T-helper 17 cell (primary cell): ENCODE measurements at places on chromosomes 1 and 21. TPM values are rescaled to one million over a fixed set of nuclear protein-coding genes. Genes with fewer than 3 reads are reported as not detected.

GRCh38 chr1:203100516-203100869 lies 14.7 kb upstream of the MYOG start:
- no peaks in the 10 kb centered on the region for H3K36me3 ChIP-seq
- DNase-seq = no peak
- peaks cover 24% of the 10 kb centered on the region for H3K27me3 ChIP-seq

The TEDDM1 gene
- total RNA-seq = not detected

GRCh38 chr21:33998402-33998801 lies 75.0 kb upstream of the MRPS6 start:
- no peaks in the 10 kb centered on the region for H3K27me3 ChIP-seq
- no peak for DNase-seq
- peak overlapping the region; percentile 87 for H3K27ac ChIP-seq
- peaks cover 17% of the 10 kb centered on the region for H3K4me1 ChIP-seq
- no peak overlapping the region for H3K4me3 ChIP-seq

DNA sequence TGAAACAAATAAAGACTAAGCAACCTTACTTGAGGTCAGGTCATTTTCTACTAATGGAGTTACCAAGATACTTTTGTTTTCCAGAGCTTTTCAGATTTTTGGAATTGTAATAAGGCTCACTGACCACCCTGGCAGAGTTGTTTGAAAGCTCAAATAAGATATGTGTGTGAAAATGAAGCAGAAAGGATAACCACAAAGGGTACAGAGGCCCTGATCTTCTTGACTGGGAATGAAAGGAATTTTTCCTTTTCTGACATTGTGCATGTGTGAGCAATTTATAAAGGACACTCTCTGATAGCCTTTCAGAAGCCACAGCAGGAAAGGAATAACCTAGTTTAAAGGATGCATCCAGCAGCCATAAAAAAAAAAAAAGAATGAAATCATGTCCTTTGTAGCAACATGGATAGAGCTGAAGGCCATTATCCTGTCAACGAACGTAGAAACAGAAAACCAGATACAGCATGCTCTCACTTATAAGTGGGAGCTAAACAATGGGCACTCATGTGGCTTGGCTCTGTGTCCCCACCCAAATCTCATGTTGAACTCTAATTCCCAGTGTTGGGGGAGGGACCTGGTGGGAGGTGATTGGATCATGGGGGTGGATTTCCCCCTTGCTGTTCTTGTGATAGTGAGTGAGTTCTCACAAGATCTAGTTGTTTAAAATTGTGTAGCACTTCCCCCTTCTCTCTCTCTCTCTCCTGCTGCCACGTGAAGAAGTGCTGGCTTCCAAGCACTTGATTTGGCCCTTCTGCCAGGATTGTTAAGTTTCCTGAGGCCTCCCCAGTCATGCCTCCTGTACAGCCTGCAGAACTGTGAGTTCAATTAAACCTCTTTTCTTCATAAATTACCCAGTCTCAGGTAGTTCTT lies 3.1 kb upstream of the SRP9 start:
- DNase-seq = no peak
- no peak overlapping the region for H3K27ac ChIP-seq
- H3K36me3 ChIP-seq = peaks cover 3% of the 10 kb centered on the region
- H3K4me1 ChIP-seq = peaks cover 14% of the 10 kb centered on the region

The RWDD3 gene
- 10.0 TPM for total RNA-seq

- H3K27me3 ChIP-seq = no peaks in the 10 kb centered on the region
- peaks cover 4% of the 10 kb centered on the region for H3K36me3 ChIP-seq
- H3K27ac ChIP-seq = peak overlapping the region; percentile 95
Measured at GRCh38 chr21:37224861-37225839, 42.0 kb downstream of the VPS26C start.

- H3K27ac ChIP-seq = no peak overlapping the region
- H3K4me3 ChIP-seq = peak overlapping the region; percentile 49
- H3K4me1 ChIP-seq = peaks cover 33% of the 10 kb centered on the region
- peak; percentile 8 for DNase-seq
- H3K36me3 ChIP-seq = no peaks in the 10 kb centered on the region
Measured at GRCh38 chr1:227886503-227886961, 61.2 kb downstream of the WNT9A start.

GRCh38 chr1:208009303-208009702 lies 98.4 kb upstream of the CD34 start:
- no peak overlapping the region for H3K4me3 ChIP-seq
- peaks cover 3% of the 10 kb centered on the region for H3K4me1 ChIP-seq
- no peaks in the 10 kb centered on the region for H3K36me3 ChIP-seq

- no peaks in the 10 kb centered on the region for H3K4me1 ChIP-seq
- H3K4me3 ChIP-seq = no peak overlapping the region
- H3K27me3 ChIP-seq = no peaks in the 10 kb centered on the region
Measured at GRCh38 chr1:215001419-215002021, 81.0 kb upstream of the KCNK2 start.

- no peaks in the 10 kb centered on the region for H3K4me1 ChIP-seq
- peaks cover 2% of the 10 kb centered on the region for H3K36me3 ChIP-seq
- DNase-seq = no peak
- no peak overlapping the region for H3K4me3 ChIP-seq
- no peak overlapping the region for H3K27ac ChIP-seq
Measured at GRCh38 chr1:31198150-31198549, 41.5 kb downstream of the NKAIN1 start.

DNA sequence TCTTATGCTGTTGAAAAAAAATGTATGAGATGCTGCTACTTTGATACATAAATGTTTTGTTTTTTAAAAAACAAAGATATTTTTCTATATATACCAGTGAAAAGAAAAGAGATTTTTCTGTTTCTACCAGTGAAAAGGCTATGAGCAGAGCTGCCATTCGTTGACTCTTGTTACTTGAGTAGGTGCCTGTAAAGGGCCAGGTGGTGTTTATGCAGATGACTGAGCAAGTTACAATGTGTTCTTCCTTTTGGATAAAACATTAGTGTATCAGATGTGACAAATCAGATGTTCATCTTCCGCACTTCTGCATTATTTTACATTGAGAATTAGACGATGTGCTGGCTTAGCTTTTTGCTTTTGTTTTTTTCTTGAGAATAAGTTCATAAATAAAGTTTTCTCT lies 45.4 kb downstream of the BARHL2 start:
- H3K36me3 ChIP-seq = no peaks in the 10 kb centered on the region
- H3K27ac ChIP-seq = no peak overlapping the region
- no peak overlapping the region for H3K4me3 ChIP-seq
- H3K27me3 ChIP-seq = peaks cover 12% of the 10 kb centered on the region
- H3K4me1 ChIP-seq = no peaks in the 10 kb centered on the region
- no peak for DNase-seq

- no peak overlapping the region for H3K4me3 ChIP-seq
- H3K27me3 ChIP-seq = no peaks in the 10 kb centered on the region
- no peak for DNase-seq
- H3K4me1 ChIP-seq = peaks cover 18% of the 10 kb centered on the region
Measured at GRCh38 chr1:212402666-212403321, 11.9 kb downstream of the PACC1 start.

DNA sequence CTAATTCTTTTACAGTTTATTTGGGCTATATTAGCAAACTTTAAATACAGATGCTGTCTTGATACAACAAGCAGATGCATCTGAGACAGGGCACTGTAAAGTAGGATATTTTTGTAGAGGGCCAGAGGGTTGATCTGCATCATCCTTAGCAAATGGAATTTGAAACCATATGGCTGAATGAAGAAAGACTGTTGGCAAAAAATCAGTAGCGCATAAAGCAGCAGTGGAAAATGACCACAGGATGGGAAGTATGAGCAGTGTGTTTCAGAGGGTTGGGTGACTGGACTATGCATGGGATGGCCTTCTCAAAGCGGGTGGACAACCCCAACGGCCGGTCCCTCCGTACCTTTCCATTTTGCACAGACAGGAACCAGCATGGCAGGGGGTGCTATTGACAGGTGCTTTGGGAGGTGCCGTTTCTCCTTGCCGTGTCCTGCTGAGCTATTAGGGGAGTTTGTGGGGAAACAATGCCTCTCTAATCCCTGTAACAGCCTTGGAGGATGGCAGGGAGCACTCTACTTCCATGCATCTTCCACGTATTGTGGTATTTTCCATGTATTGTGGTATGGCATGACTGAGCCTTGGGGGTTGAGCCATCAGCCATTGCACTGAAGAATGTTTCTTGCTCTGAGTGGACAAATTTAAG lies 5.9 kb downstream of the LRRC8B start:
- H3K27ac ChIP-seq = no peak overlapping the region
- H3K27me3 ChIP-seq = no peaks in the 10 kb centered on the region
- DNase-seq = no peak
- H3K4me3 ChIP-seq = no peak overlapping the region

DNA sequence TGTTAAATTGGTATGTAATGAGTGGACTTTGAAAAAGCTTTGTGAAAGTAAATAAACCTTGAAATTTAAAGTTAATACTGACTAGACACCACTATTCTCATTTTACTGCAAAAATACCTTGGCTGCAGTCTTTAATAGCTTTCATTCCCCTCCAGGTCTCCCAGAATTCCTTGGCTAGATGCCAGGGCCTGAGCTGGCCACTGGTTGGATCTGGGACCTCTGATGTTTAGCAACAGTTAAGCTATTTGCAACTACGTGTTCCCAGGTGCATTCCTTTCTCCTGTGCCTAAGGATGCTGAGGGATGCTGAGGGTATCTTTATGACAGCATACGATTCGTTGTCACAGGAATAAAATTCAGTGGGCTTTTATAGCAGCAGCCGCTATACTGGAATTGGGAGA lies 938.7 kb downstream of the TTLL7 start:
- DNase-seq = no peak
- H3K4me3 ChIP-seq = no peak overlapping the region
- H3K36me3 ChIP-seq = no peaks in the 10 kb centered on the region
- H3K27me3 ChIP-seq = no peaks in the 10 kb centered on the region

GRCh38 chr1:162861625-162862024 lies 650 bp upstream of the CCDC190 start:
- no peak overlapping the region for H3K27ac ChIP-seq
- H3K27me3 ChIP-seq = peaks cover 22% of the 10 kb centered on the region
- no peak for DNase-seq

The CLCA1 gene
- not detected for total RNA-seq

GRCh38 chr1:112245114-112245513 lies 150.9 kb upstream of the CTTNBP2NL start:
- no peak for DNase-seq
- no peak overlapping the region for H3K4me3 ChIP-seq
- peaks cover 40% of the 10 kb centered on the region for H3K27me3 ChIP-seq
- no peaks in the 10 kb centered on the region for H3K36me3 ChIP-seq

The TXLNA gene
- 24.6 TPM for total RNA-seq

GRCh38 chr21:41403966-41404365 lies 22.1 kb upstream of the MX1 start:
- H3K4me3 ChIP-seq = no peak overlapping the region
- peaks cover 27% of the 10 kb centered on the region for H3K36me3 ChIP-seq
- H3K4me1 ChIP-seq = no peaks in the 10 kb centered on the region
- no peaks in the 10 kb centered on the region for H3K27me3 ChIP-seq

The RPS6KA1 gene
- 76.3 TPM for total RNA-seq

- DNase-seq = no peak
- H3K27ac ChIP-seq = peak overlapping the region; percentile 100
- H3K4me1 ChIP-seq = peaks cover 64% of the 10 kb centered on the region
- H3K36me3 ChIP-seq = peaks cover 2% of the 10 kb centered on the region
Measured at GRCh38 chr1:18953731-18954231, 2.7 kb downstream of the IFFO2 start.

The LCE2D gene
- not detected for total RNA-seq

DNA sequence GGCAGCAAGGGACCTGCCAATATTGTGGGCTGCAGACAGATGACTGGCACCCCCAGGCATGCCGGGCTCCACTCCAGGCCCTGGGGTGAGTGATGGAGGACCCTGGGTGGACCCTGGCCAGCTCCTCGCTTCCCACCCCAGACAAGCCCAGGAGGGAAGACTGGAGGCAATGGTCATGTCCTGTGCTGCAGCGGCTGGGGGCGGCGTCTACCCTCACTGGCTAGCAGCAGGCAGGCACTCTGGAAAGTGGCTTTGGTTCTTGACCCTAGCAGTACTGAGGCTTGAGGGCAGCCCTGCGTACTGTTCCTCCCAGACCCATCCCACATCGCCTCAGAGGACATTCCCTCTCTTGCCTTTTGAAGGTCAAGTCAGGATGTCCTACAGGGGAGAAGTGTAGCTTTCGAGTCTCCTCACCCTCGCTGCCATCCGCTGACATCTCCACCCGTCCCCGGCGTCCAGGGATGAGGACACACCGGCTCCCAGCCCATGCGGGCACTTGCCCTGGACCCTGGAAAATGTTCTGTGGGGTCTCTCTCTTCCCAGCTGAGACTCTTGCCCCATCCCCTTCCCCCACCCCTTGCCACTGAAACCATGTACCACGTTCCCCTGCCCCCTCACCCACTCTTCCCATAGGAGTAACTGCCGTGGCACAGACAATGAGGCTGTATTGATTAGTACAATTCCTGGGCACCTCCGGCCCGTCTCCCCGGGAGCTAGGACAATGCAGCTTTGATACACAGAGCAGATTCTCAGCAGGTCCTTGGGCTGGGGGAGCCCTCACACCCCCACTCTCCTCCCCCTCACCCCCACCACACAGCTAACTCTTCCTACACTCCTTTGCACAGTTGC lies 15.0 kb downstream of the SLC6A9 start:
- H3K27me3 ChIP-seq = peaks cover 12% of the 10 kb centered on the region
- H3K4me3 ChIP-seq = no peak overlapping the region
- no peaks in the 10 kb centered on the region for H3K36me3 ChIP-seq
- peaks cover 2% of the 10 kb centered on the region for H3K4me1 ChIP-seq
- DNase-seq = no peak

The BCL2L15 gene
- total RNA-seq = 1.4 TPM

GRCh38 chr1:35668506-35668905 lies 27.2 kb upstream of the PSMB2 start:
- peaks cover 2% of the 10 kb centered on the region for H3K4me1 ChIP-seq
- no peak overlapping the region for H3K4me3 ChIP-seq
- H3K27me3 ChIP-seq = peaks cover 51% of the 10 kb centered on the region
- H3K36me3 ChIP-seq = peaks cover 2% of the 10 kb centered on the region
- H3K27ac ChIP-seq = no peak overlapping the region

GRCh38 chr1:10671622-10672342 lies 124.7 kb downstream of the CASZ1 start:
- no peak overlapping the region for H3K4me3 ChIP-seq
- H3K4me1 ChIP-seq = peaks cover 4% of the 10 kb centered on the region
- no peak for DNase-seq
- H3K36me3 ChIP-seq = no peaks in the 10 kb centered on the region
- no peaks in the 10 kb centered on the region for H3K27me3 ChIP-seq

The LAD1 gene
- not detected for total RNA-seq

- H3K4me3 ChIP-seq = no peak overlapping the region
- H3K27ac ChIP-seq = no peak overlapping the region
- no peaks in the 10 kb centered on the region for H3K36me3 ChIP-seq
- DNase-seq = no peak
- H3K27me3 ChIP-seq = no peaks in the 10 kb centered on the region
Measured at GRCh38 chr1:50853325-50853724, 106.7 kb downstream of the FAF1 start.
